ENCODE measurements at places on chromosomes 3 and 15.

DNA sequence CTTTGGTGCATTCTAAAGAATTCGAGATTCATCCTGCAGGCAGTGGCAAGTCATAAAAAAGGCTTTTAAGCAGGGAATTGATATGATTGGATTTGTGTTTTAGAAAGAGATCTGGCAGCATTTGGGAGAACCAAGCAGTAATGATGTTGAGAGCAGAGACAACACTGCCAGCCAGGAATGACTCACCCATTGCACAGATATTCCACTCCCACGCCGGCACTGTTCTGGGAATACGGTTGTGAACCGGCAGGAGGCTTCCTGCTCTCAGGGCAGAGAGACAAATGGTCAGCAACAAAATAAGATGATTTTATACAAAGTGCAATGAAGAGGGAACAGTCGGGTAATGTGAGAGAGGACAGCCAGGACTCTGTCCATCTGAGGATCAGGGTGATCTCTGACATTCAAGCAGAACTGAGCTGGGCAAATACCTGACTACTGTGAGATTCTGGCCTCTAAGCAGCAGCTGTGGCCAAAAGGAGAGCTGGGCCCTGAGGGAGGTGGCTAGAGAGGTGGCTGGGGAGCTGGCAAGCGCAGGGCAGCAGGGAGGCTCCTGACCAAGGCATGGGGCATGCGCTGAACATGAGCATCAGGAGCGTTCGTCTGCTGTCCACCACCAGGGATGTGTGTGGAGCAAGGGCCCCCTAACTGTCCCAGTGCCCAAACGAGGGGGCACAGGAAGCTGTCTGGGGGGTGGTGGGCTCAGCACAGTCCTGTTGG lies 56.1 kb upstream of the PLXNA1 start:
- no peak for DNase-seq

GRCh38 chr3:132735589-132735988 lies 13.4 kb upstream of the NPHP3 start:
- DNase-seq, result no peak

DNA sequence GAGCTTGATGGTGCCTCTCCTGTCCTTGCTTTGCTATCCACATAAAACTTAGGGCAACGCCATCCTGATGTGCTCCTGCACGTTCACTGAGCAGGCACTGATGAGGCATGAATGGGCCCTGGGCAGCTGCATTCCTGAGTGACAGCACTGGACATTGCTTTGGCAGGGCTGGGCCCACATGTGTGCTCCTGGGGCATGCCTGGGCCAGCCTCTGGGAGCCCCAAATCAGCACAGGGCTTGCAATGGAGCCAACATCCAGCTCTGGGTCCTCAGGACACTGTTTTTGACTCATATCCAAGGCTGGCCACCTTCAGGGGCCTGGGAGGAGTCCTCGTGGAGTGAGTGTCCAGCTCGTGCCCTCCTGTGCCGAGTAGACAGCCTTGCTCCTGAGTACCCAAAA lies 5.9 kb upstream of the TKT start:
- no peak for DNase-seq

GRCh38 chr3:141444586-141445285 lies 42.1 kb upstream of the RASA2 start:
- no peak for DNase-seq

- no peak for DNase-seq
These were observed 12.0 kb upstream of the ZNF592 start for GRCh38 chr15:84736375-84736774.

GRCh38 chr15:99673111-99673510 lies 60.1 kb downstream of the LYSMD4 start:
- DNase-seq, result no peak

DNA sequence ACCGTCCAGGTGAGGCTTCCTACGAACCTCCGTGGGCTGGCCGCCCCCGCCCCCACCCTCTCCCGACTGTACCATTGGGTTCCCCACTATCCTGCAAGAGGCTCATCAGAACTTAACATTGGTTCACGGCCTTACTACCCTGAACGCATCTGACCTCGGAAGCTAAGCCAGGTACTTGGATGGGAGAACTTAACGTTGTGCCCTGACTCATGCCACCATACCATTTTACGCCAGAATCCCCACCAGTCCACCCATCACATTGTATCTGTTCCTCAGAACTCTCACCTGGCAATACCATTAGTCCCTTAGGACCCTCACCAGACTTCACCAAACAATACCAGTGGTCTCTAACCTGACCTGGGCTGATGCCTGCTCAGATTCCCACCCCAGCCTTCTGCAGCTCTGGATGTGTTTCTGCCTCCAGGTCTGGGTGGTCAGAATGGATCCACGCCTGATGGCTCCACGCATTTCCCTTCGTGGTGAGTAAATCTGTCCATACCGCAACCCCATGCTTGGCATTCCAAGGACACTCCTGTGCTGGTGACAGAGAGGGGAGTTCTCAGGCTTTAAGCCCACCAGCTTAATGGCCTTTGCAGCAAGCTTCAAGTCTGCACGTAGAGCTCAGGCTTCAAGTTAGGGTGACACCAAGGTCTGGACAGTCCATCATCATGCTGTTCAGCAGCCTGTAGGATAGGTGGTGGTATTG lies 562 bp downstream of the TCTA start:
- no peak for DNase-seq

- no peak for DNase-seq
These were observed 38.7 kb downstream of the HSPBAP1 start for GRCh38 chr3:122754929-122755328.

DNA sequence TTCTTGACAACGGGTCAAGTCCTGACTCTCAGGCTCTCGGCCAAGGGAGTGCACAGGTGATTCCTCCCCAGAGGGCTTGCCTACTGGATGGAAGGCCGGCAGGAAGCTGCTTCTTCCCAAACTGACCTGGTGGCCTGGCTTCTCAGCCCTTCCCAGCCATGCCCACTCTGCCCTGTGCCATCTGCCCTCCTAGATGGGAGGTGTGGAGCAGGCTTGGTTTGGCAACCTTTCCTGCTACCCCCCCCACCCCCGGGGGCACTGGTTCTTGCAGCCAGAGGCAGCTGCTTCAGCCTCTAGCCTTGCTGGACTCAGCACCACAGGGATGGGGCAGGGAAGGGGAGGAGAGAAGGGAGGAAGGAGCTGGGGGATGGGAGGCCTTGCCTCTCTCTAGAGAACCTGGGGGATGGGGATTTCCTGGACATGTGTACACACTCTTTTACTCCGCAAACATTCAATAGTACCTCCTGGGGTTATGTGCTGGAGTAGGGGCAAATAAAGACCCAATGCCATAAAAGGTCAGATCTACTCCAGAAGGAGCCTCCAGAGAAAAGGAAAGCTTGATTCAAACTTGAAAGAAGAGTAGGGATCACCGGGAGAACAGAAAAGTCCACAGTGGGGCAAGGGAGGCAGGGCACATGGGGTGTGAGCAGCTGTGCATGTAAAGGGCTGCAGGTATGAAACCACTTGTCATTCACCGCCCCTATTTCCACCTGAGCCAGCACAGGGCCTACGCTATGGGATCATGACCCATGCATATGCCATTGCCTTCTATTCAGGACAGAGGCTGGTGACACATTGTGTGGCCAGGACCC lies 4.2 kb upstream of the DAPK2 start:
- no peak for DNase-seq

DNA sequence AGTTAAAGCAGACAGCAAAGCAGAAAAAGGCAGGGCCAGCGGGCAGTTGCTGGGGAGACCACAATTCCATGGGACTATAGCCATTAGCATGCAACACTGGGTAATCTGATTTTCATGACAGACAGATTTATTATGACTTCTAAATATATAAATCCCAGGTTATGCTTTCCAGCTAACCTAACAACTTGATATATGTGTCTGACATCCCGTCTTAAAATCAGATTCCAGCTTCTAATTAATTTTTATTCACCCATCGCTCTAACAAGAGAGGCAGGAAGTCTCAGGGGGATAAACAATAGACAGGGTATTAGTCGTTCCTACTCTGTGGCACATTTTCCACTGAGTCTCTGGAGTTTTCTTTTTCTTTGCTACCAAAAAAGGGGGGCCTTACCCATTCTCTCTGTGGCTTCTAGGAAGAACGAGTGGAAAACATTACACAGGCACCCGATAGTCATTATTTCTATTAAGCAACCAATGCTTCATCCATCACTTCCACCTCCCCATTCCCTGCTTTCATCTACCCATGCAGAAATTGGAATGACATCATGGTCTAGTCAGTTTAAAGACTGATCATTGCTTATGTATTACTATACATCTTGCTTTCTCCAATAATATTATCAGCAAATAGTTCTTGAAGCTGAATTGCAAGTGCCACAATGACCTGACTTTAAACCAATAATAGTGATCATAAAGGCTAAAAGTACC lies 173.1 kb downstream of the FHIT start:
- no peak for DNase-seq
